ENCODE measurements at places on chromosomes 4 and X.
A peak's percentile ranks its signal among the peaks of the same experiment; 100 is the strongest.

- no peak for DNase-seq
These were observed 28.1 kb downstream of the SLC16A2 start for GRCh38 chrX:74449322-74449936.

- no peak for DNase-seq
These were observed 73.3 kb downstream of the CRLF2 start for GRCh38 chrX:1139185-1139500.

- DNase-seq: no peak
These were observed 339.8 kb upstream of the GATB start for GRCh38 chr4:152100379-152101201.

GRCh38 chr4:153804722-153805121 is 15.8 kb upstream of the SFRP2 start:
- DNase-seq: no peak

GRCh38 chr4:67638136-67638535 is 62.8 kb downstream of the UBA6 start:
- no peak for DNase-seq

- DNase-seq: no peak
These were observed 95.2 kb downstream of the SYNPO2 start for GRCh38 chr4:118983831-118984230.

- DNase-seq: no peak
These were observed 56.1 kb downstream of the INTS12 start for GRCh38 chr4:105652286-105652888.

- DNase-seq: no peak
These were observed 32.9 kb downstream of the LAMTOR3 start for GRCh38 chr4:99861120-99861905.

GRCh38 chr4:6495296-6495590 is 22.8 kb upstream of the PPP2R2C start:
- no peak for DNase-seq

DNA sequence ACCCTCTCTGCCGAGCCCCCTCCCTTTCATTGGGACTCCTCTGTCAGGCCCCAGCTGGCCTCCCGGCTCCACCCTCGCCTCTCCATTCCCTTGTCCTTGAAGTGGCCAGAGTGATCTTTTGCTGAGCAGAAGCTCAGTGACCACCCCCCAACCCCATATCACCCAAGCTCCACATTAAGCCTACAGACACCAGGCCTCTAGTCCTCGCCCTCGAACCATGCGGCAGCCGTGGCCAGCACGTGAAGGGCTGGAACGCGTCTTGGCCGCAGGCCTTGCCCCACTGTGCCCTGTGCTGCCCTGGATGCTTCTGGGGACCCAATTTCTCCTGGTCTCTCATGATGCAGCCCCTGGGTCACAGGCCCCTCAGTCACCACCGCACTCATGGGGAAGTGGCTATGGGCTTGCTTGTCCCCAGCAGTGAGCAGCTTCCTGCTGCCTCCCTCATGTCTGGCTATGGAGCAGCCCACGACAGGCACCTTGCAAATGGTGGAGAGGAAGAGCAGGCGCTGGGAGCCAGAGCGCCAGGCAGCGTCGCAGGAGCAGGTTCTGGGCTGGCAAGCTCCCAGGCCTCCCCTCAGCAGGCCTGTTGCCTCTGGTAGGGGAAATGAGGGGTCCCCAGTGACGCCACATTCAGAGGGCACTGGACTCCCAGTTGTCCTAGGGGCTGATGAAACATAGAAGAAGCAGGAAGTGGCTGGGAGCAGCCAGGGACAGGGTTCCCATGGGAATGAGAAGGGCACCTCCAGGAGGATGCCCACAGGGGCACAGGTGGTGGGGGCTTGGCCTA is 757 bp upstream of the SRPK3 start:
- DNase-seq: no peak

GRCh38 chrX:16186380-16187007 is 19.2 kb downstream of the MAGEB17 start:
- no peak for DNase-seq

GRCh38 chr4:185479507-185479971 is 8.0 kb upstream of the CCDC110 start:
- DNase-seq: no peak

GRCh38 chr4:122914938-122915337 is 7.5 kb downstream of the NUDT6 start:
- no peak for DNase-seq

DNA sequence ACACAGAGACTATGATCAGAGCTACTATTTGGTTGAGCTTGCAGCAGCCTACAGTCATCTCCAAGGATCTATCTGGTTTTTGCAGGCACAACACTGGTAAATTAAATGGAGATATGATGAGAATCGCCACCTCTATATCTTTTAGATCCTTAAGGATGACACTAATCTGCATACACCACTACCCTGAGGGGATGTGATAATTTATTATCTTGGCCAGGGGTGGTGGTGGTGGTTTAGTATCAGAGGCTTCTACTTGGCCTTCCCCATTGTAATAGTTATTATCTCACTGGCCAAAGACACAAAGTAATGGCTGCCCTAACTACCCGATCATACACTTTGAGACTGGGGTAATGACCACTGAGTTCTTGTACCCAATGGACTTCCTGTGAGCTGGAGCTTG is 21.2 kb downstream of the CCDC160 start:
- DNase-seq: no peak

DNA sequence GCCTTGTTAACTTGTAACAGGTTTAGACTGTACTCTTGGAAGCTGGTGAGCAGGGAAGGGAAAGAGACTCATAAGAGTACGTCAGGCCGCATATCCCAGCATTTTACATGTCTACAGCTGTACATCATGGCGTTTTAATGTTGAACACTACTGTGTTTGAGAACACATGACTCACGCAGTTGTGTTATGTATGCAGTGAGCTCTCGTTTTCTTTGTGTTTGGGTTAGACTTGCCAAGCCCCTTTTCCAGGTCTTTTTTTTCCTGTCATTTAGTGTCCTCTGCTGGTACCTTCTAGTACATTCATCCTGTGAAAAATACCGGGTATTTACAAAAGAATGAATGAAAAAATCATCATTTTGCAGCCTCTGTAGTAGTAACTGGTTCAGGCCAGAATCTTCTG is 35.3 kb downstream of the SMS start:
- no peak for DNase-seq

GRCh38 chrX:68978255-68978654 is 149.4 kb downstream of the EFNB1 start:
- no peak for DNase-seq

GRCh38 chr4:132269303-132269990 is 879.6 kb upstream of the PCDH10 start:
- DNase-seq: no peak

GRCh38 chrX:154026136-154027021 is 6.7 kb upstream of the IRAK1 start:
- no peak for DNase-seq

DNA sequence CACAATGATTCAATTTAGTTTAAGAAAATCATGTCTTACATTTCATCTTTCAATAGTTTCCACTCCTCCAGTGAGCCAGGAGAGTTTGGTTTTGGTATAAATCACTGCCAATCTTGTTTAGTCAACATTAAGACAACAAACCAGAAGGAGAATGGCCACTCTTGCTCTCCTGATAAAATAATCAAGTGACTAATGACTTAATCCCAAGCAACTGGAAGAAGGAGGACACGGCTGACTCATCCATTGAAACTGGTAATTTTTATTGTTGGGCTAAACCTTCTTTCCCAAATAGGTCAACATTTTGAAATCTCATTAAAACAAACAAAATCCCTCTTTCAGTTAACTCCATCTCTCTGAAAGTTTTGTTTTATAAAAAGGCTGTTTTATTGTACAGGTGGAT is 230.2 kb downstream of the CLCN4 start:
- no peak for DNase-seq

DNA sequence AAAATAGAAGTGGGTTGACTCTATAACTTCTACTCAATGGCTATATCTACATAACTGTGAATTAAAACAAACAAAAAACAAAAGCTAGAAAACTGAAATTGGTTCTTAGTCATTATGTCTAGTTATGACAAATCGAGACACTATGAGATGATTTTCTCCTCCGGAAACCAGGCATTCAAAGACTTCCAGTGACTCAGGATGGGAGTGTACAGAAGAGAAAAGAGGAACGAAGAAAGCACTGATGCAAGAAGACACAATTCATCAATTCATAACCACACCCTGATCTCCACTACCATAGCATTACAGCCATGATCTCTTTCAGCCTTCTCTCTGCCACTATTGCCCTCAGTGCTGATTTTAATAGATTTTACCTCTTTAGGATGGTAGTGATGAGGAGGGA is 253.6 kb downstream of the CBLL2 start:
- DNase-seq: no peak

- DNase-seq: no peak
These were observed 70.8 kb downstream of the GAB1 start for GRCh38 chr4:143407474-143407873.

GRCh38 chr4:183876268-183876934 is 28.7 kb upstream of the STOX2 start:
- peak; percentile 29 for DNase-seq

GRCh38 chr4:185263419-185263818 is 54.0 kb downstream of the SNX25 start:
- no peak for DNase-seq

GRCh38 chr4:61555789-61556188 is 355.7 kb downstream of the ADGRL3 start:
- DNase-seq: no peak

GRCh38 chr4:175308236-175308635 is 390.1 kb downstream of the ADAM29 start:
- no peak for DNase-seq

- DNase-seq: no peak
These were observed 16.2 kb downstream of the GATB start for GRCh38 chr4:151744614-151745013.

DNA sequence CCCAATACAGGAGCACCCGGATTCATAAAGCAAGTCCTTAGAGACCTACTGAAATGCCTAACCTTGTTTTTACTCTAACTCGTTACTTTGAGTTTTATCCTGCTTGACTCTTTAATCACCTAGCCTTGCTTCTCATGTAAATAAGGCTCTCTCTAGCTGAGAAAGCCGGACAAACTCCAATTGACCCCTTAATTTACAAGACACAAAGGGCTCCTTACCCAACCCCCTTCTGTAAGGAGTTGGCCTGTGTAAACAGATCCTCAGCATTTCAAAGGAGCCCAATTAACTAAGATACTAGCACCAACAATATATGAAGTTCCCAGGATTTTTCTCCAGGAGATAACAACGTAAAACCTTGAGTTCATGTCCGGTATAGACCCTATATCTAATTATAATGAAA is 61.7 kb downstream of the CT47B1 start:
- no peak for DNase-seq

DNA sequence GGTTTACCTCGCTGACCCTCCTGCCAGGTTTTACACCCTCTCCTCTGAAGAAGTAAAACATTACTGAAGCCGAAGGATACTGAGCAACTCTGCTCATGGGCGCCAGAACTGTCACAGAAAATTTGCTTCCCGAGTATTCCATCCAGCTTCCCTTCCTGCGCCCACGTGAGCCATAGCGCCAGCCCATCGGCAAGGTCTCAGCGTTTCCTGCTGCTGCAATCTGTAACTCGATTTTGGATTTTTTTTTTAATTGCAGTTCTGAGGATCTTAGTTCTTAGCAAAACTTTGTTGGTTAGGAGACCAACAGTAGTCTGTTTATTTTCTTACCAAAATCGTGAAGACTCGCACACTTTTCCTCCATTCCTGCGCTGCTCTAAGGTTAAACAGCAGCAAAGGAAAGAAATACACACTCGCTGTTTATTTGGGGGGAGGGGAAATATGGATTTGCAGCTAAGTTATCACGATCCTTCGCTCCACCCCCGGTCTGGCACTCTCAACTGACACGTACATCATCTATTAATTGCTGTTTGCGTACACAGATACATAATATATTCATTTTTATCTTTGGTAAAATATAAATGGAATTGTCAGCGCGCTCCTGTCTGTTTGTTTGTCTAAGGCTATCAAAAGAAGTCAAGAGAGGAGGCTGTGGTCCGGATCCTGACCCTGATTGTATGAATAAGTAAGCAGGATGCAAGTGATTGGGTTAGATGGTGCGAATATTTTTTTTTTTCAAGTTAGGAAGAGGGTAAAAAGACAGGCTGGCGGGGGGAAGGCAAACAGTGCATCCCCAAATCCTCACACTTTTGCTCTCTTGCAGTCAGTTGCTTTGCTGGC is at the start of gene TLL1:
TSS of gene TLL1 (plus strand) at position 777 of the 837 bp plus-strand sequence. CDS start 668 bp downstream, outside the sequence.
- DNase-seq: peak; percentile 7

- DNase-seq: no peak
These were observed 358.7 kb upstream of the CTSO start for GRCh38 chr4:156312261-156312847.

GRCh38 chrX:109841257-109841656 is 108.2 kb upstream of the ACSL4 start:
- no peak for DNase-seq

DNA sequence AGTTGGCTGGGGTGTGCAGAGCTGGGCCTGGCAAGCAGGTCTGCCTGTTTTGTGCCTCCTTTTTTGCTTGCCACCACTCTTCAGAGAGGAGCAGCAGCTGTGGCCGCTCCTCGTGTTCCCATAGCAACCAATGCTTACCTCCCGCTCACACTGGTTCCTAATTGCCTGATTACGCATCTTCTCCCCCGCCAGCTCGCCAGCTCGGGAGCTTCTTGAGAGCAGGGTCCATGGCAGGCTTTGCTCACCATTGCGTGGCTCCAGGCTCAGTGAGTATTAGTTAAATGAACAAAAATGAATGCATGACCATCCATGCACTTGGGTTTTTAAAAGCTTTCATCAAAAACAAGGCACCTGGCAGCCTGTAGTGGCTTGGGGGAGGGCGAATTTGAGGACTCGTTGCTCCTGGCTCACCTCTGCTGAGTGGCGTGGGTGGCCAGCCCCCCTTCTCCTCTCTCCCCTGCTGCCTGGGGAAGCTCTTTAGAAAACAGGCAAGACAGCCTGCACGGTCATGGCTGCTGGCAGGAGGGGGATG is 14.2 kb upstream of the PJA1 start:
- no peak for DNase-seq

GRCh38 chrX:75638332-75638731 is 115.5 kb upstream of the ZDHHC15 start:
- DNase-seq: no peak

DNA sequence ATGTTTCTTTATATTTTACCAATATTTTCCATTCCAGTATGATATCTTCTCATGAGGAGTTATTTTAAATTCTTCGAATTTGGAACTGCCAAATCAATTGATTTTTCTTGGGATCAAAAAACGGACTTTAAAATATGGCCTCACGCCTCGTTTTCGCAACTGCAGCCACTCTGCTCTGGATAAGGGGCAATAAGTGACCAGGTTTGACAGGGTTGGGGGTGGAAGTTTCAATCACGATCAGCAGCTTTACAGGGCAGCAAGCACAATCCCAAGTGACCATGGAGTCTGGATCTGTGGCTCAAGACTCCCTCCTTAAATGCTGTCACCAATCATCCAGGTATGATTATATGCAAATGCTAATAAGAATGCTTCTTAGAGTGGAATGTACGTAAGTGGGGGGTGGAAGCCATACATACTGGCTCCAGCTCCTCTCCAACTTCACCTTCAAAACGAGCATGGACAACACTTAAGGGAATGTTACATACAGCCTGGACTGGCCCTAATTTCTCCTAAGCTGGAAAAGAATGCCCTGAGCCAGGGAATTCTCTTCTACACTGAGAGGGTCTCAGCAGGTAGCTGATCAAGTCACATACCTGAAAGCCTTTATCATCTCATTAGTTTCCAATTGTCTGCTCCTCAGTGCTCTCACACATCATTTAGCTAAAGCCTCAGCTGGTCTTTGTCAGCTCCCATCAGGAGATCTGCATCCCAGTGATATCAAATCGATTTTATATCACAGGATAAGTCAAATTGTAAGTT is 176.9 kb upstream of the DCAF8L1 start:
- DNase-seq: no peak
